ENCODE measurements at places on chromosomes 3 and 15.

DNA sequence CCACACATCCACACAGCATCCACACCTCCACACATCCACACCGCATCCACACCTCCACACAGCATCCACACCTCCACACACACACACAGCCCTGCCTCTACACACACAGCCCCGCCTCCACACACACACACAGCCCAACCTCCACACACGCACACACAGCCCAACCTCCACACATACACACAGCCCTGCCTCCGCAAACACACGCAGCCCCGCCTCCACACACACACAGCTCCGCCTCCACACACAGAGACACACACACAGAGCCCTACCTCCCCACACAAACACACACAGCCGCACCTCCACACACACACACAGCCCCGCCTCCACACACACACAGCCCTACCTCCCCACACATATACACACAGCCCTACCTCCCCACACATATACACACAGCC is 4.7 kb downstream of the MESP1 start:
- no peak overlapping the region for H3K27ac ChIP-seq
- H3K4me3 ChIP-seq, result no peak overlapping the region
- H3K36me3 ChIP-seq, result no peaks in the 10 kb centered on the region
- no peaks in the 10 kb centered on the region for H3K27me3 ChIP-seq
- DNase-seq, result no peak

GRCh38 chr15:99931703-99932603 is 198.7 kb upstream of the LYSMD4 start:
- H3K36me3 ChIP-seq, result no peaks in the 10 kb centered on the region
- H3K27me3 ChIP-seq, result no peaks in the 10 kb centered on the region
- DNase-seq, result no peak
- no peak overlapping the region for H3K4me3 ChIP-seq
- no peak overlapping the region for H3K27ac ChIP-seq
- H3K4me1 ChIP-seq, result peaks cover 1% of the 10 kb centered on the region

- H3K4me3 ChIP-seq, result no peak overlapping the region
- H3K27me3 ChIP-seq, result no peaks in the 10 kb centered on the region
- H3K27ac ChIP-seq, result no peak overlapping the region
- DNase-seq, result no peak
- peaks cover 2% of the 10 kb centered on the region for H3K4me1 ChIP-seq
- no peaks in the 10 kb centered on the region for H3K36me3 ChIP-seq
Observed at GRCh38 chr15:73637527-73637926, 4.3 kb upstream of the NPTN start.

GRCh38 chr3:61530355-61530754 is 31.0 kb upstream of the PTPRG start:
- H3K27ac ChIP-seq, result no peak overlapping the region
- H3K36me3 ChIP-seq, result no peaks in the 10 kb centered on the region
- no peaks in the 10 kb centered on the region for H3K27me3 ChIP-seq
- DNase-seq, result no peak
- H3K4me3 ChIP-seq, result no peak overlapping the region

GRCh38 chr3:193890016-193890897 is 245.7 kb upstream of the HES1 start:
- H3K4me3 ChIP-seq, result no peak overlapping the region
- H3K27me3 ChIP-seq, result no peaks in the 10 kb centered on the region
- no peak overlapping the region for H3K27ac ChIP-seq
- H3K36me3 ChIP-seq, result no peaks in the 10 kb centered on the region
- no peak for DNase-seq

- H3K4me3 ChIP-seq, result no peak overlapping the region
- H3K27me3 ChIP-seq, result no peaks in the 10 kb centered on the region
- no peaks in the 10 kb centered on the region for H3K36me3 ChIP-seq
- DNase-seq, result no peak
- no peaks in the 10 kb centered on the region for H3K4me1 ChIP-seq
Observed at GRCh38 chr15:98382139-98382538, 266.2 kb upstream of the IGF1R start.

- H3K4me1 ChIP-seq, result no peaks in the 10 kb centered on the region
- no peak overlapping the region for H3K4me3 ChIP-seq
- no peaks in the 10 kb centered on the region for H3K27me3 ChIP-seq
- H3K27ac ChIP-seq, result no peak overlapping the region
- no peak for DNase-seq
Observed at GRCh38 chr3:39548282-39548681, 80.8 kb downstream of the MOBP start.

- H3K36me3 ChIP-seq, result no peaks in the 10 kb centered on the region
- H3K27ac ChIP-seq, result no peak overlapping the region
- DNase-seq, result no peak
- H3K4me1 ChIP-seq, result no peaks in the 10 kb centered on the region
- H3K27me3 ChIP-seq, result no peaks in the 10 kb centered on the region
Observed at GRCh38 chr3:108209579-108209978, 12.6 kb downstream of the IFT57 start.

- no peaks in the 10 kb centered on the region for H3K4me1 ChIP-seq
- H3K27me3 ChIP-seq, result no peaks in the 10 kb centered on the region
Observed at GRCh38 chr3:37198996-37199395, 24.6 kb upstream of the LRRFIP2 start.

DNA sequence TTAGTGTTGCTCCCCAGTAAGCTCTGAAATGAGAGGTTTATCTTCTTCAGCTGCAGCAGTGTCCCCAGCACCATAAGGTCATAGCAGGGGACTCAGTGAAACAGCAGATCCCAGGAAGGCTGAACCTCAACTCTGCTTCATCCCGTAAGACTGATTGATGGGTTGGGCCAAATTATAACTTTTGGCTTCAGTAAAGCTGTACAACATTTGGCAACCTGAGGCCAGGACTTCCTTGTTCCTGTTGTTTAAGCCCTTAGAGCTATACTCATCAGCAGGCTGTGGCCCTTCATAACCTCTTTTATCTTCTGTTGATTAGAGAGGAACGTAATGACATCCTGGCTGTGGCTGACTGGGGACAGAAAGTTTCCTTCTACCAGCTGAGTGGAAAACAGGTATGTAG is 29.0 kb downstream of the IFT122 start:
- H3K27me3 ChIP-seq, result no peaks in the 10 kb centered on the region
- no peak for DNase-seq

DNA sequence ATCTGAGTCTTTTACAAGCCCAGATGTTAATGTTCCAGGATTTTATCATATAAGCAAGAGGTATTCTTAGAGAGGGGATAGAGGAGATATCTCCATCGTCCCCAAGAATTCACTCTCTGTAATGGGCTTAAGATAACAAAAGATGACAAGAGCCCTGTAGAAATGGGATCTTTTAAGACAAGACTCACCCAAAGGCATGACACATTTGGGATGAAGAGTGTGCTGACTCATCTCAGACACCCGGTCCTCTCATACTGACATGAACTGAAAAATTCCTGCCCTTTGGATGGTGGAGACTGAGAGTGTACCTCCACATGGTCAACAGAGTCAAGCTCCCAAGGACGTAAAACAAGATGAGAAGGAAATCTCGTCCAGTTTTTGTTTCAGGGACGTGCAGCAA is 11.0 kb downstream of the LEKR1 start:
- H3K4me3 ChIP-seq, result no peak overlapping the region
- H3K4me1 ChIP-seq, result no peaks in the 10 kb centered on the region
- H3K36me3 ChIP-seq, result no peaks in the 10 kb centered on the region
- H3K27me3 ChIP-seq, result no peaks in the 10 kb centered on the region

DNA sequence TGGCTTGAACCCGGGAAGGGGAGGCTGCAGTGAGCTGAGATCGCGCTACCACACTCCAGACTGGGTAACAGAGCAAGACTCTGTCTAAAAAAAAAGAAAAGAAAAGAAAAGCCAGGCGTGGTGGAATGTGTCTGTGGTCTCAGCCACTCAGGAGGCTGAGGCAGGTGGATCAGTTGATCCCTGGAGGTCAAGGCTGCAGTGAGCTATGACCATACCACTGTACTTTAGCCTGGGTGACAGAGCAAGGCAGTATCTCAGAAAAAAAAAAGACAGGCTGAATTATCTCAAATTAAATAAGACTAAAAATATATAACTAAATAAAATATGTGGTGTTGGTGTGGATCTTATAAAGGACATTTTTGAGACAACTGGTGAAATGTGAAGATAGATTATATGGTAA is 20.6 kb downstream of the SMARCC1 start:
- DNase-seq, result no peak
- H3K4me3 ChIP-seq, result no peak overlapping the region
- H3K4me1 ChIP-seq, result peaks cover 2% of the 10 kb centered on the region

All from ovary (tissue), 10 donors.